Epithelial cell of proximal tubule (primary cell): ENCODE measurements at places on chromosomes 5 and 9. TPM values are rescaled to one million over a fixed set of nuclear protein-coding genes. Genes with fewer than 3 reads are reported as not detected.
A peak's percentile ranks its signal among the peaks of the same experiment; 100 is the strongest.

MARCOL gene
- total RNA-seq = not detected in 2 replicates

- peak; percentile 76 for DNase-seq
These were observed 307.4 kb downstream of the MAN2A1 start for GRCh38 chr5:109997161-109997560.

- DNase-seq = no peak
These were observed 214.0 kb upstream of the DMRT1 start for GRCh38 chr9:627336-627970.

DNA sequence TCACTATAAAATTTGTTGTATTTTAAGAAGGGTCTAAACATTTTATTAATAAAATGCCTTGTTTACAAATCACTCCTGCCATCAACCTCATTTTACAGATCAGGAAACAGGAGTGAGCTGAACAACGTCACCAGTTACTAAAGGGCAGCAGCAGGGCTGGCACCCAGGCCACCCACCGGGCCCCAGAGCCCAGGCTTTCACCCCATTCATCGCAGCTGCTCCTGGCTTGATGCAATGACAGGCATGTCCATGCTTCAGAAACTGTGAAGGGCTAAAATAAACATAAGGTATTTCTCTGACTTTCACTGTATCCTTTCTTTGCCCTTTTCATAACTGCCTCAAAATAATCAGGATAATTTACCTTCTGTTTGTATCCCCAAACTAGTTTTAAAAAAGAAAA lies 18.1 kb downstream of the MED27 start:
- no peak for DNase-seq

GRCh38 chr9:124014211-124014955 lies 2.8 kb downstream of the LHX2 start:
- no peak for DNase-seq

DNA sequence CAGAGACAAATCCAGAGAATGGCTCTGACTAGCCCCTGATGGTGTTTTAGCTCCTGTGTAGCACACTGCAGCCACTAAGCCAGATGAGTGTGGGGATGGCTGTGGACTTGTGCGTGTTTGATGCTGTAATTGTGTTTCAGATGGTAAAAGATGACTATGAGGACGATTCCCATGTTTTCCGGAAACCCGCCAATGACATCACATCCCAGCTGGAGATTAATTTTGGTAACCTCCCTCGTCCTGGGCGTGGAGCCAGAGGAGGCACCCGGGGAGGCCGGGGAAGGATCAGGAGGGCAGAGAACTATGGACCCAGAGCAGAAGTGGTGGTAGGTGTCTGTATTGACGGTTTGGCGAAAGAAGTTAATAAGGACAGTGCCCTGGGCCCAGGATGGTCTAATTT lies 38.0 kb downstream of the HABP4 start:
- DNase-seq = no peak

- peak; percentile 29 for DNase-seq
These were observed 62.3 kb downstream of the GCNT1 start for GRCh38 chr9:76521244-76521681.

SPINK4 gene
- total RNA-seq = not detected in 2 replicates

ADGRV1 gene
- 0.69 and 2.3 TPM in 2 replicates for total RNA-seq
